ENCODE measurements at places on chromosomes 11 and 22. TPM values are rescaled to one million over a fixed set of nuclear protein-coding genes. Genes with fewer than 3 reads are reported as not detected.

The ST3GAL4 gene
- 37.1 TPM for total RNA-seq

The EIF4G2 gene
- 565 TPM for total RNA-seq

The TEX54 gene
- not detected for total RNA-seq

The GGTLC2 gene
- total RNA-seq, result not detected

DNA sequence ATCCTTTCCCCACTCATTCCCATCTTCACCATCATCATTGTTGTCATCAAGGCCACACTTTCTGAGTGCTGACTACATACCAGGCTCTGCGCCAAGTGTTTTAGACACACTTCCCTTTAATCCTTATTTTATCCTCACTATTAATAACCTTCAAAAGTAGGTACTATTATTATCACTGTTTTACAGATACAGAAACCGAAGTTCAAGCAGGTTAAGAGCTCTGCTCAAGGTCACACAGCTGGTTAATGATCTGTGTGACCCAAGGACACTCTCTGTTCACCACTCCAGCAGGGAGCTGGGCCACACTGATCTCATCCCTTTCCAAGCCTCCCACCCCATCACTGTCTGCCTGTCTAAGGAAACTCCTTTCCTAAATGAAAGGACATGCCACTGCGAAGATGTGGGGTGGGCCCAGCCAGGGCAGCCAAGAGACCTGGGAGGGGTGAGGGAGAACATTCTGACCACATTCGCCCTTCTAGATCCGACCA lies 17.2 kb upstream of the TSKU start:
- no peak for DNase-seq

GRCh38 chr11:67434395-67434881 lies 3.0 kb downstream of the PTPRCAP start:
- DNase-seq, result no peak

GRCh38 chr11:94785509-94785908 lies 17.4 kb downstream of the AMOTL1 start:
- no peak for DNase-seq

- DNase-seq, result peak; percentile 60
Observed at GRCh38 chr22:35023692-35024363, 42.1 kb upstream of the ISX start.

DNA sequence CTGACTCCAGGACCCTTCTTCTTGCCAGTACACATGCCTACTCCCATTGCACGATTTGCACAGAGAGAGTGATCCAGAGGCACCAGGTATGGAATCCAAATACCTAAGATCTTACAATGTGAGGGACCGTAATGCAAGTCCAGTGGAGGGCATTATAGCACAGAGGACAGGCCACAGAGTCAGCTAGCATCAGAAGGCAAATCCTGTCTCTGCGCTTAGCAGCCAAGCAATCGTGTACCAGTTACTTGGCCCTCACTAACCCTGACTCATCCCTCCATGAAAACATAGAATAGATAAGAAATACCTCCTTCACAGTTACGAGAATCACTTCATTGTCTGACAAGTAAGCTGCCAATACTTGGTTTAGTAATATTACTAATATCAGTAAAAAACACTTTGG lies 69.7 kb upstream of the SLC6A5 start:
- no peak for DNase-seq
